ENCODE measurements at places on chromosomes 4 and X.

- DNase-seq = no peak
These were observed 64.6 kb downstream of the HHIP start for GRCh38 chr4:144710526-144710912.

DNA sequence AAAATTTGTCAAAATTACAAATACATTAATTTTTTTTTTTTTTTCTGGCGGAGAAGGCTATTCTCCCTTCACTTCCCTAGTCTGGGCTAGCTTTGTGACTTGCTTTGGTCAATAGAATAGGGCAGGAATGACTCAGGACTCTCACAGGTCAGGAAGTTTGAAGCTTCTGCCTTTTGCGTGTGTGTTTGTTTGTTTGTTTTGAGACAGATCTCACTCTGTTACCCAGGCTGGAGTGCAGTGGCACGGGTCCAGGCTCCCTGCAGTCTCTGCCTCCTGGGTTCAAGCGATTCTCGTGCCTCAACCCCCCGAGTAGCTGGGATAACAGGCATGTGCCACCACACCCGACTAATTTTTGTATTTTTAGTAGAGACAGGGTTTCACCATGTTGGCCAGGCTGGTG, 55.9 kb upstream of the USP9X start:
- DNase-seq = peak; percentile 9

DNA sequence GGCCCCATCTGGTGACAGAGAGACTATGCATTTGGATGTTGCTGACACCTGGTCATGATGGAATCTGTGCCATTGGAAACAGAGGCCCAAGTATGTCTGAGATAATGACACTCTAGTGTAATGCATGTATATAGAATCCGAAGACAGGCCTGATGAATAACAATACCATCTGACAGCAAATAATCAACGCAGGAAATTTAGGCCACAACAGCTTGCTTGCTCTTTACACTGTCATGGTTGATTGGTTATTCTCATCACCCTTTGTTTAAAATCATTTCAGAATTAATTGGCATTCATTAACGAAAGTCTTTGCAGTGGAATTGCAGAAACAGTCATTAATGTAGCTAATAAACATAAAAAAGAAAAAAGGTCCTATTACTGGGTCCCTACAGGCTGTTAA, 194.8 kb downstream of the AFF2 start:
- no peak for DNase-seq

DNA sequence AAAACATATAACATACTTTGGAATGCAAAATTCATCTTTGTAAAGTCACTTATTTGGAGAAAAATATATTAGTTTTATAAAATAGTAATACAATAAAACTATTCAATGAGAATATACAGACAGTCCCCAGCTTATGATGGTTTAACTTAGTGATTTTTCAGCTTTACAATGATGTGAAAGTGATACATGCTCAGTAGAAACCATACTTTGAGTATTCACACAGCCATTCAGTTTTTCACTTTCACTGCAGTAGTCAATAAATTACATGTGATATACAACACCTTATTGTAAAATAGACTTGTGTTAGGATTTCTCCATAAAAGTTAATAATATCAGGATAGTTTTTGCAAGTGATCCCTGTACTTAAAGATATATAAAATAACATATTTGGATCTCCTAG, 436.0 kb downstream of the CENPC start:
- DNase-seq = no peak

DNA sequence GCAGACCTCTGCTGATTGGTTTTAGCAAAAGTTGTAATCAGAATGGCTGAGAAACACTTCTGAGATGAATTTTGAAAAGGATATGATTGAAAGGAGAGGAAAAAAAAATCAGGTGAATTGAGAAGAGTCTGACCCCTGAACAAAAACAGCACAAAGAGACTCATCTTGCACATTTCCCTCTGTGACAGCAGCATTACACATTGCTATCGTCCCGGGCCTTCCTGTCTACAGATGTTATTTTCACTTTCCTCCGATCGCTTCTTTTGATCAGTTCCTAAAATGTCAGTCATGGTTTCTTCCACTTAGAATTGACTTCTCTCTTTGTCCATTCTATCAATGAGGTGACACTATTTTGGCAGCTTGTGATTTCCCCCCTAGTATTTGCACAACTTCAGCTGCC, 262.6 kb downstream of the GPC3 start:
- DNase-seq = no peak

- DNase-seq = no peak
These were observed 32.6 kb downstream of the RS1 start for GRCh38 chrX:18639280-18639679.

DNA sequence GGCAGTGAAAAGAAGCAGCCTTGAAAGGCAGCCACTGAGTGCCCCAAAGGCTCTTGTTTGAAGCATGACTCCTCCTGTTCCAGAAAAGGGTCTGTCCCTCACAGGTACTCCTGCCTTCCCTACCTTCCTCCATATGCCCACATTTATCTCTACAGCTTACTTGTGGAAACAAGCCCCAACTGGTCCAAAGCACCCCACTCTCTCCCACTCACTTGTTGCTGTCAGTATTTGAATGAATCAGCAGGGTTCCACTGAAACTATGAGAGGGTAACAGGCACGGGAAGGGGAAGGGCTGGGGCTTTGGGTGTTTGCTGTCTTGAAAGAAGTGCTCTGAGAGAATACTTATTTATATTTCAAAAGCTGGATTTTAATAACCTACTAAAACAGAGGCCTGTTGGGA, 34.9 kb downstream of the GPR143 start:
- DNase-seq = peak; percentile 90

DNA sequence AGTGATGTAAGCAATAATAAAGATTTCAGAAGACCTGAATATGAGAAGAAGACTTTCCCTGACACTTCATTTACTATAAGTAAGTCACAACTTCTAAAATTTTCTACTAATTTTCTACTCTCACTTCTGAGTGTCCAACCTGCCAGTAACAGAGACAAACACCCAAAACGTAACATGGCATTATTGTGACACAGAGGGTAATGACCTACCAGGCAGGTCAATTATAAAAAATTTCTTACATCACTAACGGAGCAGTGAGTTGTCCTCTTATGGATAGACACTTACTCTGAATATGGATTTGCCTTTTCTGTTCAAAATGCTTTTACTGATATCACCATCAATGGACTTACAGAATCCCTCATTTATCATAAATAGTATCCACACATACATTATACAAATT, 405.9 kb upstream of the MAGEB16 start:
- no peak for DNase-seq

DNA sequence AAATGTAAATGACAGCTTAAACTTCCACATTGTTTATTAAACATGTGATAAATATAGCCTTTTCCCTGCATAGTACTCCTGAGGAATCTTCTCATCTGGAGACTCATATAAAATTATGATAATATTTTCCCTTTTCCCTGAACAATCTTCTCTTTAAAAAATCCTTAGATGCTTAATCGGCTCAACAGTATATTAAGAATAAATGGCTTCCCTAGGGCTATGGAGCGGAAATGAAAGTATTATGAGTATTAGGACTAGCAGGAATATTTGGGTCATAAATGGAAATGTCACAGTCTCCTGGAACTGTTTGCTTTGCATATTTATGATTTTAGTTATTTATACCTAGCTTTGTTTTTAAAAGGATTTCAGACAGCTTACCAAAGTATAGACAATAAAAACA, 200.7 kb upstream of the PDE5A start:
- DNase-seq = no peak

- DNase-seq = no peak
These were observed 153.8 kb downstream of the DCLK2 start for GRCh38 chr4:150232029-150232428.

DNA sequence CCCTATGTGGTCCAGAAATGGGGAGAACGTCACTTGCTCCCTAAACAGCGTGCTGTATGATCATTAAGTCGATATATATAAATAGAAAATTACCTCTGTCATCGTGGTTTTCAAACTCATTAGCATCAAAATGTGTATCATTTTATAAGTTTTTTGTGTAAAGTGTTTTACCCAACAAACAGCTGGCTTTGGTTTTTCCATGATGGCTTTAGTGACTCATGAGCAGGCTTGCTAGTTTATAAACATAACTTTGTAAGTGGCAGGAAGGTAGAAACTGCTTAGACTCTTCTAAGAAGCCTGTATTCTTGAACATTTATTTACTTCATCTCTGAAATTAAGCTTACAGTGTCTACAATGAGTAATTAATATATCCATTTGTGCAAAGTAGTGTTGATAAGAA, 108.4 kb upstream of the DIPK2B start:
- DNase-seq = no peak

GRCh38 chrX:142089193-142089592, 115.9 kb downstream of the MAGEC2 start:
- DNase-seq = peak; percentile 25

- DNase-seq = peak; percentile 63
These were observed 62.6 kb downstream of the DCLK2 start for GRCh38 chr4:150140774-150141400.

DNA sequence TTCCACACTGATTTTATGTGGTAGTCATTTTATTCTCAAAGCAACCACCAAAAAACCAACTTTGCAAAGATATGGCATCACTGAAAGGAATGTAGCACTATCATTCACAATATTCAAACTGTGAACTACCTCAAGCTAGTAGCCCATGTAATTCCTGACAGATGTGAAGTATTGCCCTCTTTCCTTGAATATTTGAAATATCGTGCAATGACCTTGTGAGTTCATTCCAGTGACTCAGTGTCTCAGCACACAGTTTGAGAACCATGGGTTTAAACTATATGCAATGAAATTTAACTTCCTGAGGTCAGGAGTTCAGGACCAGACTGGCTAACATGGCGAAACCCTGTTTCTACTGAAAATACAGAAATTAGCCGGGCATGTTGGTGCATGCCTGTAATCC, 20.9 kb upstream of the IQCM start:
- DNase-seq = peak; percentile 9
